Umbilical cord (tissue), 2 donors: ENCODE measurements at places on chromosomes 13 and 19.

DNA sequence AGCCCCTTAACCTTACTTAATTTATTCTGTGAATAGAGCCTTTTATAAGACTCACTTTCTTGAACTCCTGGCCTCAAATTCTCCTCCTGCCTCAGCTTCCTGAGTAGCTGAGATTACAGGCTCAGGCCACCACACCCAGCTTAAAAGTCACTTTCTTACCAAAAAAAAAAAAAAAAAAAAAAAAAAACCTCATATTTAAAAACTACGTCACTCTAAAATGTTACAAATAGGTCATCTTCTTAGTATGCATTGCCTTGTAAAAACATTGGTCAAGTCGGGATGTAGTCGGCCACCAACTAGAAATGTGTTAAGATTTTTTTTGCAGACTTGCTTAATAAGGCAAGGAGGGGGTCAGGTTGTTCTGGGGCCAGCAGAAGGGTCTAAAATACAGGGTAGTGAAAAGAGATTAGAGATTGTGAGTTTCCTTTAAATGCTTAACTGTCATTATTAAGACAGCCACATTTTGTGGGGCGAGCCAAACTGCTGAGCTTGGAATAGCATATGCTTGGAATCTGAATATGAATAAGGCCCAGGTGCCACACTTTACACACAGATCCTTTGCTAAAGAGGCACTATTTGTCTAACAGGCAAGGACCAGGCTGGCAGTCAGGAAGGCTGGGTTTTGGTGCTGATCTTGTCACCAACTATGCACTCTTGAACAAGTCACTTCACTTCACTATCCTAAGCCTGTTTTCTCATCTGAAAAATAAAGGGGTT, 16.5 kb upstream of the IL17D start:
- peak; percentile 39 for DNase-seq

- no peak for DNase-seq
Measured at GRCh38 chr13:47798194-47798593, 202.9 kb downstream of the SUCLA2 start.

- DNase-seq: no peak
Measured at GRCh38 chr13:107845911-107846310, 369.4 kb downstream of the LIG4 start.

DNA sequence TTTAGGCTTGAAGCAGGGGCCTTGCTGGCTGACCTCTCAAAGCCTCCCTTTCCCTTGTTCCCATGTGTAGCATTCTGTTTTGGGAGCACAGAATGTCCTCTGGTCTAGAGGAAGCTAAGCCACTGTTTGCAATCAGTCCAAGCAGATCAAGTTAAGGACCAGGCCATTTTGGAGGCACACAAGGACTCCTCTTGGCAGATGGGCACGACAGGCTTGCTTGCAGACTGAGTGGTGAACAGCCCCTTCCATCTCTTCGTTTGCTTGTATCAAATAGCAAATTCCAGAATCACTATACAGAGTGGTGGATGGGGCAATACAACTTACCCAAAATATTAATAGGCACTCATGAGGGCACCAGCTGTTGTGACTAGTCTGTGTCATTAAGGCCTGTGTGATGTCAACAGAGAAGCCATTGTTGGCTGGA, 215.5 kb upstream of the SERP2 start:
- no peak for DNase-seq

DNA sequence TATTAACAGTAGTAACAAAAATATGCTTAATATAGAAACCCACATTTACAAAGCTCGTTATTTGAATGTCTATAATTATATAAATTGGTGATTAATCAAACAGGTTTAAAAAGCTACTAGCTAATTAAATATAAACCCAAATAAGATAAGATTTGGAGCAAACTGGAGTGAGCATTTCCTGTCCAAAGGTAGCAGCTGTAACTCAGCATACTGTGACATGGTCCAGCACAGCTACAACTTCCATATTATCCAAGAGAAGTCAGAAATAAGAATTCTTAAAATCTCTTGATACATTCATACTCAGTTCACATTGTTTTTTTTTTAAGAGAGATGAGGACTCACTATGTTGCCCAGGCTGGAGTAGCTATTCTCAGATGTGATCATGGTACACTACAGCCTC, 8.5 kb downstream of the MTRF1 start:
- no peak for DNase-seq

GRCh38 chr19:46841458-46842083, 9.1 kb downstream of the AP2S1 start:
- peak; percentile 78 for DNase-seq

- peak; percentile 55 for DNase-seq
Measured at GRCh38 chr19:2487842-2488241, 11.9 kb downstream of the GADD45B start.

- peak; percentile 49 for DNase-seq
Measured at GRCh38 chr19:17243830-17244617, 1.7 kb downstream of the NR2F6 start.

DNA sequence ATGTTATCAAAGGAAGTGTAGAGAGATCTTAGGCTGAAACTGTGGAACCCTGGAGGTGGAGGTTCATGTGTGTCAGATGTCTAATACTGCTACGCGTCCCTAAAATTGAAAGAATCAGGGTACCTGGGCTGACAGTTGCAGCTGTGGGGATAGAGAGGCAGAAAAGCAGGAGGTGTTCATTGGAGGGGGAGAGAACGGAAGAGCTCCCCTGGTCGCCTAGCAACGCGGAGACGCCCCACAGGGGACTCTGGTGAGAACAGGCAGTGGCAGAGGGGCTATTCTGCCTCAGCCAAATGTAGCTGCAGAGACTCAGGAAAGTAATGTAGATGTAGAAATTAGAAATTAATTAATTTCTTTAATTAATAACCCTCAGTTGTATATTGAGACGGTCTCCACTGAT, 10.1 kb upstream of the ZNF835 start:
- no peak for DNase-seq

- no peak for DNase-seq
Measured at GRCh38 chr19:7831452-7831851, 1.4 kb downstream of the EVI5L start.

DNA sequence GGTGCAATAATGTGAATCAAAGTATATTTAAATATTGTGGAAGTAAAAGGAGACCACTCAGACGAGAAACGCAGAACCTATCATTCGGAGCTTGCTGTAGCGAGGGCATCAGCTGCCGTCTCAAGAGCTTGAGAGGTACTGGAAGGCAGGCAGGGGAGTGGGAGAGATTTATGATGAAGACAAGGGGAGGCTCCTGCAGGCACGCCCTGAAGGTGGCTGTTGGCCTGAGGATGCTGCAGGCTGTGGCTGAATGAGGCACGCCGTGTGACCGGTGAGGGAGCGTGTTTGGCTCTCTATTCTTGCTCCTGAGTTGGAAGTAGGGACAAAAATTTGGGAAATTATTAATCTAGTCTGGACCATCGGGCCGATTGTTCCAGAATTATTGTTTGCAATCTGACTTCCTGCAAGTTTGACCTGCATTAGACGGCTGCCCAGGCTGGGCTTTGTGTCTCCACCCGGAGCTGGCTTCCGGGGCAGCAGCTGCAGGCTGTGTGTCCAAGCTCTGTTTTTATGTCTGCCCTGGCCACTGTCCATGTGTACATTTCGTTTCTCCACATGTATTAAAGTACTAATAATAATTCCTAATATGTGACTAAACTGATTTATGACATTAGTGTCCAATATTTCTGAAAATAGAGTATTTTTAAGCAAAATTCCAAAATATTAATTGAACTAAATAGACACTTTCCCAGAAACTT, 91.1 kb upstream of the ANKRD10 start:
- DNase-seq: peak; percentile 50

GRCh38 chr13:114309806-114310410, 4.4 kb upstream of the CHAMP1 start:
- DNase-seq: no peak

DNA sequence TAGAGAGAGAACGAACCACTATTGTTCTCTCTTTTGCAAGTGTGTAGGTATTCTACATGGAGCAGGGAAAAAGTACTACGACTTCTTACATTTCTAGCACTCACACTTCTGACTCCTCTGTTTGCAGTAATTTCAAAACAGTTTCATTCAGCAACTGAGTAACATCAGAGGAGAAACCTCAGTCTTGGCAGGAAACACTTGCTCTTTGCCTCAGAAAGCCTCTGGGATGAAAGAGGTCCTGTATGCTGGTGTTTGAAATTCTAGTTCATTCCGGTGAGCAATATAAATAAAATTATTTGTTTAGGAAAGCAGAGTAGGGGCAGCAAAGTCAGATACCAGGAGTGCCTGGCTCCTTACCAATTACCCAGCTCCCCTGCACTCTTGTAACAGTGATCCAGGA, 595.5 kb downstream of the TBC1D4 start:
- DNase-seq: peak; percentile 26

DNA sequence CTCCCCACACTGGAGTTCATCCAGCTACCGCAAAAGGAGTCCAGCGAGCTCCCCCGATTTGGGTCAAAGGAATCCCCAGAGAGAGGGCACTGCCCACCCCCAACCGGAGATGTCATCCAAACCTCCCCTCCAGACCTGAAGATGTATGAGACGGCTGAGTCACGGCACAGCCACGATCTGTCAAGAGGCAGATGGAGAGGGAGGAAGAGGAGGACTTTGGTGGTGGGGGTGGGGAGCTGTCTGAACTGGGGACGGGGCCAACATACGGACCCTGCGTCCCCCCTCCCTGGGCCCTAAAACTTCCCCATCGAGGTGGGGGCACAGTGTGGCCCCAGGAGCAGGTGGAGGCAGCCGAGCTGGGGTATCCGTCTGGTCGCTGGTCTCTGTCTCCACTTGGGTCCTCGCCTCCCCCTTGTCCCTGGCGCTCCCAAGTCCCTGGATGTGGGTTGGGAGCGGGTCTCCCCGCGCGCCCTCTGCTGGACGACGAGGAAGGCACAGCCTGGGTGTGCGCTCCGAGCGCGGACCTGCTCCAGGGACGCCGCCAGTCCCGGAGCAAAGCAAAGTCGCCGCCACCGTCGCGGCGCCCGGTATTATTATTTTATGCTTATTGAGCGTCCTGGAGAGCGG, 3.8 kb downstream of the PDE4A start:
- DNase-seq: peak; percentile 57

DNA sequence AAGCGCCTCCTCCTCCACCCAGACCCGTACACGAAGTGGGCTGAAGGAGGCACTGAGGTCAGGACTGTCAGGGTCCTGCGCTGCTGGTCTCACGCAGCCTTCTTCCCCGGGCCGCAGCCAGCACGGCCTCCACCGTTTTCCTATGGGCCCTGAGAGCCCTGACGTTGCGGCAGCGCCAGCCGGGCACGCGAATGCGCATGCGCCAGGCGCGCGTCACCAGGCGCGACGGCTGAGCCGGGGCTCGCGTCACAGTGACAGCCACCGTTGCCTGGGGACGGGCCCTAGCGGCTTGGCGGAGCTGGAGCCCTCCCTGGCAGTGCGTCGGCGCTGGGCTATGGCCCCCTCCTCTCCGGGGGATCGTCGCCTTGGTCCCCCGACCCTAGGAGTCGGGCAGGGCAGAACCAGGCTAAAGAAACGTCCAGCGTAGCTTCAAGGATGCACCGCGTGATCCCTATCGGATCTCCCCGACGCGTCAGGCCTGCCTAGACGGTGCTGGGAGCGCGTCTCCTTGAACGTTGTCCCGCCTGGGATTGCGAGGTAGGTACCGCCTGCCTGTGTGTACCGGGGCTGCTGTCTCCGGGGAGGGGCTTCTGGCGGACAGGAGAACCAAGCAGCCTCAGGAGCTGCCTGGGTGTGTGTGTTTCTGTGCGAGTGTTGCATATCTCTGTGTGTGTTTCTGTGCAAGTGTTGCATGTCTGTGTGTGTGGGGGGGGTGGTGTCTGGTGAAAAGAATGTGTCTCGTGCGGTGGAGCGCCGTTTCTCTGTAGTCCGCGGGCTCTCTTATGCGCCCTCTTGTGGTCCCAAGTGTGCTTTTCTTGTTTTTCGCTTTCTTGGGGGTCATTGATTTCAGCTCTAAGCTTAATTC, 43.2 kb downstream of the ZNF571 start:
- peak; percentile 28 for DNase-seq

DNA sequence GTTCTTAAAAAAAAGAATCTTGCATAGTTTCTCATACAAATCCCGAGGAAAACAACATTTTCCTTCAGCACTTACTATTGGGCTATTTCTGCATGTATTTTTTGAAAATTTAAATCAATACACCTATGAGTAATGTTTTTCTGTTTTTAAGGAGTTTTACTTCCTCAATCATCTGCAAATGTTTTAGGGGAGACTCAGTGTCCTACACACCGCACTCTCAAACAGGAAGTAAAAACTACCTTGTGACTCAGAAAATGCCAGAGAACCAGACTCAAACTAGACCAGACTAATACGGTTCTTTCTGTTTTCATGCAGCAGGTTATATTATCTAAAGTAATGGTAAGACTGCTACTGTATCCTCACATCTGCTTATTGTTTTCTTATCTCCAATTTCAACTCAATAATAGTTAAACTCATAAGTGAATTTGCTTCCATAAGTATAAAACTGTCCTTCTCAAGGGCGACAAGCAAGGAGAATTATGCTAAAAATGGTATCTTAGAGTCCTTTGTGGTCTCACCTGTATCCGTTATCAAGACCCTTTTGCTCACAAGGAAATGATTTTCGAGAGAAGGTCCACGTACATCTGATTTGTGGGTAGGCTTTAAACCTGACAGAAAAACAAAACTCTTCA, 52.5 kb downstream of the FLT3 start:
- DNase-seq: no peak

DNA sequence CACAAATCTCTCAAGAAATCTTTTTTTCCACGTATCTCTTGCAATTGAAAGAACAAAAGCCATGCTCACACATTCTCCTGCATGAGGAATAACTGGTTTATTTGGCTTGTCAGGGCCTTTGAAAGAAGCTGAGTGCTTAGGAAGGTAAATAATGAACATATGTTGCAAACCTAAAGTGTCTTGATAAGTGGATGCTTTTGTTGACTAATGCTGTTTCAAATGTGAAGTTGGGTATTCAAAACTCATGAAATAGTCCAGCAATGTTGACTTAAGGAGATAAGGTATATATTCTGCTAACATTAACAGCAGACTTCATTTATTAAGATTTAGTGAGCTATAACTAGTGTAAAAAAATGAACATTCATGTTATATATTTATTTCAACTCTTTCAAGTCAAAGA, 1792.7 kb upstream of the MIR17HG start:
- peak; percentile 20 for DNase-seq

DNA sequence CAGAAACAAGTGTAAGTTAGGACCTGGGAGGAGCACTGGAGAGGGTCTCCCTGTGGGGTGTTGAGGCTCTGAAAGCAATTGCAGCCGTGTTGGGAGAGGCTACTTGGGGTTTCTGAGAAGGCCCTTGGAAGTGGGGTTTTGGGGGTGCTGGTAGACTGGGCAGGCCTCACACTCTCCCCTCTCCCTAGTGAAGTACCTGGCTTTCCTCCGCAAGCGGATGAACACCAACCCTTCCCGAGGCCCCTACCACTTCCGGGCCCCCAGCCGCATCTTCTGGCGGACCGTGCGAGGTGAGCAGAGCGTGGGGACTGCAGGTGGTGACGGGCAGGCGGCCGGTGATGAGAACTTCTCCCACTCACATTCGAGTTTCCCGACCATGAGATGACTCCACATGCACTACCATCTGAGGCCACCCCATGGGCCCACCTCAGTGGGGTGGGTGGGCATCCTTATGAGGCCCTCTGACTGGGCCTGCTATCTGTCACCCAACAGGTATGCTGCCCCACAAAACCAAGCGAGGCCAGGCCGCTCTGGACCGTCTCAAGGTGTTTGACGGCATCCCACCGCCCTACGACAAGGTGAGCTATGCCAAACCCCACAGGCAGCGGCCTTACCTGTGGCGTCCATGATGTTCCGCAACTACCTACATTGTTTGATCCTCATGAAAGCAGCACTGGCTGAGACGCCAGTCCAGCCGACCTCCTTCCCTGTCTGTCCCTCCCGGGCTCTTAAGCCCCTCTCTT, 3.0 kb downstream of the RPL13A start:
- no peak for DNase-seq

- peak; percentile 93 for DNase-seq
Measured at GRCh38 chr19:18364826-18365528, 21.0 kb upstream of the GDF15 start.
